Jurkat, Clone E6-1 (cell line): ENCODE measurements at places on chromosomes 4 and X.
A peak's percentile ranks its signal among the peaks of the same experiment; 100 is the strongest.

- DNase-seq: peak; percentile 14
These were observed 53.1 kb downstream of the RAB28 start for GRCh38 chr4:13430834-13431568.

GRCh38 chr4:13912966-13913365 lies 285.4 kb upstream of the BOD1L1 start:
- no peak for DNase-seq

GRCh38 chrX:109934935-109935334 lies 68.0 kb upstream of the TMEM164 start:
- DNase-seq: no peak

- no peak for DNase-seq
These were observed 224.7 kb upstream of the PPP1R2C start for GRCh38 chrX:43002526-43003203.

DNA sequence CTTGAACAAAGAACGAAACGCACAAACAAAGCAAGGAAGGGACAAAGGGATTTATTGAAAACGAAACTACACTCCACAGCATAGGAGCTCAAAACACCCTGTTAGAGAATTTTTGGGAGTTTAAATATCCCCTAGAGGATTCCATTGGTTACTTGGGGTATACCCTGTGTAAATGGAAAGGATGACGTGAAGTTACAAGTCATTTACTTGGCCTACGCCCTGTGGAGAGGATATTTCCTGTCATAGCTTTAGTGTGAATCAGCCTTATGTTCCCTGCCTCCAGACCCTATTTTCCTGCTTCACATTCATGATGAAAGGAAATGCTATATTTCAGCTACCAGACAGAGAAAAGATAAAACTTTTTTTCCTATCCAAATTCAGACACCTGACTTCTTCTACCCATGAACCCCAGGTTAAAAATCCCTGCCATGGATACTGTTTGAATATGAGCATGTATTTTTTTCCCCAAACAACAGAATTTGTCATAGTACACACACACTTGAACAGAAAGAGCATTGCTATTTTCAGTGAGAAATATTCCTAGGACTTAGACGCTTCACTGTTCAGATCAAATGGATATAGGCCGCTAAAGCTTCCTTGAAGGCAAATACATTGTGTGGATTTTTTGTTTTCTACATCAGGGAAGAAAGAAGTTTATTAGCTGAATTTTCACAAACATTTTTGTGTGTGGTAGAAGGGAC lies 20.4 kb downstream of the PIN4 start:
- DNase-seq: no peak

DNA sequence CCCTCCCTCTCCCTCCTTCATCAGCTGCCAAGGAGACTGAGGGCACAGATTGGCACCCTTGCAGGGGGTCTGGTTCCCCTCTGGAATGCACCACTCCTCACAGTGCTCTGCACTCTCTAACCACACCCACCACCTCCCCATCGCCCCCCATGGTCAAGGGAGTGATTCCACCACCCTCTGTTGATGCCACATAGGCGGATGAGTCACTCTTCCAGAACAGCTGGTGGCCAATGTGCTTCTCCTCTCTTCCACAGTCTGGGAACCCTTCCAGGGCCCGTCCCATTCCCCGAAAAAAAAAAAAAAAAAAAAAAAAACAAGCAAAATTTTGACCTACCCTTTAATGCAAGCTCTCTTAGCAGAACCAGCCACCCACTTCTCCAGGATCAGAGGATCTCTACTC lies 341.3 kb upstream of the KLF3 start:
- DNase-seq: no peak

GRCh38 chrX:115266300-115266699 lies 23.2 kb upstream of the LUZP4 start:
- DNase-seq: no peak

DNA sequence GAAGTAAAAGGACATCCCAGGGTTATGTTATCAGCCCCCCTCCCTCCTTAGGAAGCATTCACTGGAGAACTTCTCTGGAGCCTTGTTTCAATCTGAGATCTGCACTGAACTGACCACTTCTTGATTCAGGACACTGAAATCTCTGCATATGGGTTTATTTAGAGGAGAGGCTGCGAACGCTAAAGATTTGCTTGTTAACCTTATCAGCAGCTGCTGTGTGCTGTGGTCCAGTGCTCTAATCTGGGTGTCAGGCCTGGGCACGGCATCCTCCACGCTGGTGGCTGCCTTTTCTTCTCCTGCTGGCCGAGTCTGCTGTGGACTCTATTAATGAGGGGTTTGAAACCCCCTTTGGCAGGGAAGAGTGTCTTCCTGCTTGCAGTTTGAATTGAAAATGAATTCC lies 1094.7 kb upstream of the TENM3 start:
- no peak for DNase-seq

- no peak for DNase-seq
These were observed 39.6 kb downstream of the SMAD1 start for GRCh38 chr4:145521282-145521681.

DNA sequence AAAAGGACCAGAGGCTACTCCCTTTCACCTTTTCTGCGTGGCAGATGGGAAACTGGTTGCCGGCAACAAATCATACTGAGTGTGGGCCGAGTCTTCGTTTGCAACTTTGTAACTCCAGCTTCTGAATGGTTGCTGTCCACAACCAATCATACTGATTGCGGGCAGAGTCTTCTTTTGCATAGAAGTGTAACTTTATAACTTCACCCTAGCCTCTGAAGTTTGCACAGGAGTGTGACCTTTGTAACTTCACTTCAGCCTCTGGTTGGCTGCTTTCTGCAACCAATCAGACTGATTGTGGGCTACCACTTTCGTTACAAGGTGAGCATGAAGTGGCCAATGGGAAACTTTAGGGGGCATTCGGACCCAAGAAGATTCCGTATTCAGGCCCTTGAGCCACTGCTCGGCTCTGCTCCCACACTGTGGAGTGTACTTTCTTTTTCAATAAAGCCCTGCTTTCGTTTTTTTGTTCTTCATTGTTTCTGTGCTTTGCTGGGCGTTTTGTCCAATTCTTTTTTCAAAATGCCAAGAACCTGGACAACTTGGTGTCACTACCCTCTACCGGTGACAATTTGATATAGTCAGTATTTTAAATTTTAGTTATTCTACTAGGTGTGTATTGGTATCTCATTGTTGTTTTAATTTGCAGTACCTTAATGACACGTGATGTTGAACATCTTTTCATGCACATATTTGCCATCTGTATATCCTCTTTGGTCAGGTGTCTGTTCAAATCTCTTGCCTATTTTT lies 9.0 kb upstream of the PAGE5 start:
- no peak for DNase-seq

DNA sequence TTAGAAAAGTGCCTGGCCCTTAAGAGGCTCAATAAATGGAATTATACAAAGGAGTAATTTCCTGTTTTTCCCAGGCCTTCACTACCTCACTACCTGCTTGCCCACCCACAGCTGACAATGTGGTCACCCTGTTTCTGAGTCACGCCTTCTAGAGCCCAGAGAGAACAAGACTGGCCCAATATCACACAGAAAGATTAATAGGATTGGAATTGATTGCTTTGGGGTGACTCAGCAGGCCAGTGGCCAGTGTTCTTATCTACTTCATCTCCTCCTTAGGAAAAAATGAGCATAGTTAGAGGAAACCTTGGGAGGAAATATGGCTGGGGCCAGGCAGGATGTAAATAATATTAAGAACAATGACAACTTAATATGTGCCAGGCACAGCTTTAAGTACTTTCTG lies 4.5 kb upstream of the FGF16 start:
- DNase-seq: no peak

GRCh38 chr4:16969696-16970135 lies 71.3 kb upstream of the LDB2 start:
- no peak for DNase-seq
